ENCODE measurements at places on chromosomes 6 and 20.

DNA sequence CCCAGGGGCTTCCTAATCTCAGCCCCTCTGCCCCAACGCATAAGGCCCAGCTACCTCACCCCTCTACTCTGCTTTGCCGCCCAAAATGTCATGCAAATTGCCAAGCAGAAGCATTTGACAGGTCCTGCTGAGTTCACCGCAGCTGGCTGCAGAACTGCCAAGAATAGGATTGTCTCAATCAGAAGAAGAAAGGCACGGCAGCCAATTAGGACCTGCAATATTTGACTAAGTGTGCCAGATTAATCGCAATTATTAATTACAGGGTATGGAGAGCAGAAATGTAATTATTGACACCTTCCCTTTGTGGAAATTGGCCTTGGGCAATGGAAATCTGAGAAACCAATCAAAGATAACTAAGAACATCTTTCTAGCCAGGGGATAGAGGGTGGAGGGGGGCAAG is 318.6 kb downstream of the LRFN2 start:
- DNase-seq = no peak

- no peak for DNase-seq
Measured at GRCh38 chr20:24771542-24772061, 177.5 kb upstream of the CST7 start.

DNA sequence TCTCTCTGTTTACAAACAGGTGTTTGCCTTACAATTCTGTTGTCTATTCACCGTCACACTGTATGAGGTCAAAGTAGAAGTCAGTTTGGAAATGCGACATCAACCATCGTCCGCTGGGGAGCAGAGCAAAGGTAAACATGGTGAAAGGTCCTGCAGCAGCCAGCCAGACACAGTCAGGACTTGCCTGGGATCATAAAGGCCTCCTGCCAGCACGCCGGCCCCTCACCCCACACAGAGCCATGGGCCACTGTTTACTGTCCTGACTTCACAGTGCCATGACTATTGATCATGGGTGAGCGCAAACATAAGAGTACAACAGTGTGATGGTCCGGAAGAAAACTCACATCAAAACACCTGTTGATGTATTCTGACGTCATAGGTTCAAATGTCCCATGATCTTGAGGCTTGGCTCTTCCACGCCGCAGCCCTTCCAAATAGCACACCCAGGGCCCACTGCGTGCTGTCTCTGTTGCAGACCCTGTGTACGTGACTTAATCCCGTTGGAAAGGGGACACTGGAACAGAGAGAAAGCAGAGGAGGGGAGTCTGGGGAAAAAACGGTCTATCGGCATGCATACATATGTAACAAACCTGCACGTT is 16.9 kb upstream of the PPP1R3G start:
- no peak for DNase-seq

GRCh38 chr6:33787954-33788693 is 806 bp downstream of the LEMD2 start:
- DNase-seq = peak; percentile 22

DNA sequence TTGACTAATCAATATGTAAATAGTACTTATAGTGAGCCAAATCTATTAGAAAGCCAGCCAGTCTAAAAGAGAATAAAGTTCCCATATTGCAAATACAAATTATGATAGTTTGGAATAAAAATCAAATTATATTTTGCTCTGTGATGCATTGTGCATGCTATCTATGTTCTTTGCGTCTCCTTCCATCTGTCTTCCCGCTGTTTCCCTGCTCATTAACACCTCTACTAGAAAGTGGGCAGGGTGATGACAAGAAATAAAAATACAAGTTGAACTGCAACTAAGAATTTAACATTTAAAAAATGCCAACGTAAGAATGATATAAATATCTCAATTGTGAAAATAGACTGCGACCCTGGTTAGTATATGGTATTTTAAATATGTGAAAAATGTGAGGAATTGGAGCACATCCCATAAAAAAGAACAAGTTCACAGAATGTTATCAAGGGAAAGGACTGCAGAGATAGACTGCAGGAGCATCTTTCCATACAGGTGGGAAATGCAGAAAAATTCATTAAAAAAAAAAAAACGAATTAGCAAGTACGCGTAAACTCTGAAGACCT is 157.6 kb upstream of the PDE7B start:
- DNase-seq = no peak

- no peak for DNase-seq
Measured at GRCh38 chr20:14189794-14190402, 147.5 kb downstream of the FLRT3 start.

DNA sequence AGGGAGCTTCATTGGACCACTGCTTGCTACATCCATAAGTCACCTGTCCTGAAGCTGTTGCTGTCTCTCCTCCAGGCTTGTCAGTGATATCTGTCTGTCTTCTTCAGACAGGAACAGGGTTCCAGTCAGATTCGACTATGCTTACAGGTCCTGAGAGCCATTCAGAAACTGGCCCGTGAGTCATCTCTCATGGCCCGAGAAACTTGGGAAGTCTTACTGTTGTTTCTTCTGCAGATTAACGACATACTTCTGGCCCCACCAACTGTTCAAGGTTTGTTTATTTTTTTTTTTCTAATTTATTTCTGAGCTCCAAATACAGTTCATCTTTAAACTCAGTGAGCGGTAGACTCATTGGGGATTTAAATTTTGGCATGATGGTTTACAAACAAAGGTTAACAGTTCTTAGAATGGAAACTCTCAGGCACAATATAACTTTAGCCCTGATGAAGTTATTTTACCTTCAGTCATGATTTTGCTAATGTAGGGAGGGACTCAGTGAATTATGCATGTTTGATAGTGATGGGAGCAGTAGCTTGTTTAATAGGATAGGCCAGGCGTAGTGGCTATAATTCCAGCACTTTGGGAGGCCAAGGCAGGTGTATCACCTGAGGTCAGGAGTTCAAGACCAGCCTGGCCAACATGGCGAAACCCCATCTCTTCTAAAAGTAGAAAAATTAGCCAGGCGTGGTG is 24.7 kb downstream of the RALGAPB start:
- DNase-seq = no peak

GRCh38 chr6:157273756-157274470 is 49.4 kb downstream of the TMEM242 start:
- peak; percentile 31 for DNase-seq
